Stimulated activated naive CD8-positive, alpha-beta T cell treated with anti-CD3 and anti-CD28 coated beads, Interleukin-15, Interleukin-2, amounts not matched to agents 100 U/mL and 50 U/mL, for 24 hours (primary cell): ENCODE measurements at places on chromosomes 2 and 18.

DNA sequence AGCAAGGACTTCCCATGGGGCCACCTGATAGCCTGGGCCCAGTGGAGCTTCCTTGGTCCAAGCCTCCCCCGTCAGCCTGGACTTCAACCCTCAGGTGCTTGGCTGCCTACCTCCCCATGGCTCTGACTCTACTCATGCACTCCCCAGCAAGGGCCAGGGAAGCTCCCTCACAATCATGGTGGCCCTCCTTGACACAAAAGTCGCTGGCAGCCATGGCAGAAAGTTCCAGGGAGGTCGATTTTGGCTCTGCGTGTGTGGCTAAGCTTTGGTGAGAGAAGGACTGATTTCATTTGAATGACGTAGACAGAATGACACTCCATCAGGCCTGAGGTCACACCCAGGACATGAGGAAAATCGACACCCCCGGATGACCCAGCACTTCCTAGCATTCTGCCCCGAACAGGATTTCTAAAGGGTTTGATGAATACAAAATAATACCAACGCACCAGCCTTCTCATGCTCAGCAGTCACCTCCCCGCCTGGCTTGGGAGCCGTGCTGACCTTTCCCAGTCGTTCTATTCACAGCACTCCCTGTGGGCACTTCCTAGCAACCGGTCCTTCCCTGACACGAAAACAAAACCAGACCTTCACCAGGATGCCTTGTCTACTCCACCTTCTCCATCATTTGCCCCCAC lies 52.7 kb downstream of the LBH start:
- no peak for DNase-seq

DNA sequence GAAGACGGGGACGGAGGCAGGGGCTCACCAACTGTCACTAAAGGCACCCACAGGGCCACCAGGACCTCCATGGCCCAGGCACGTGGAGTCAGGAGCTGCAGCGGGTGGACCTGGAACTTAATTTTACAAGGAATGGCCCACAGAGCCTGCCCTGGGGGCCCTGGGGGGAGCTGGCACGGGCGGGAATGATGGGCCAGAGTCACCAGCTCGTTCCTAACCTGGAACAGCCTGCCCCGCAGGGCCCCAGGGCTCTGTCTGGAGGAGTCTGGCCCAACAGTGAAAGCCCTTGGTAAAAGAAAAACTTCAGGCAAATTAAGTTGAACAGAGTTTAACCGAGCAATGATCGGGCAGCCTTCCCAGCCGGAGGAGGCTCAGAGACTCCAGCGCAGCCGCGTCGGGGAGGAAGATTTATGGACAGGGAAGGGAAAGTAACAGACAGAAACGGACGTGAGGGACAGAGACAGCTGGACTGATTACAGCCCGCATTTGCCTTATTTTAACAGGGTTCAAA lies 118.4 kb upstream of the TMEM18 start:
- no peak for DNase-seq

DNA sequence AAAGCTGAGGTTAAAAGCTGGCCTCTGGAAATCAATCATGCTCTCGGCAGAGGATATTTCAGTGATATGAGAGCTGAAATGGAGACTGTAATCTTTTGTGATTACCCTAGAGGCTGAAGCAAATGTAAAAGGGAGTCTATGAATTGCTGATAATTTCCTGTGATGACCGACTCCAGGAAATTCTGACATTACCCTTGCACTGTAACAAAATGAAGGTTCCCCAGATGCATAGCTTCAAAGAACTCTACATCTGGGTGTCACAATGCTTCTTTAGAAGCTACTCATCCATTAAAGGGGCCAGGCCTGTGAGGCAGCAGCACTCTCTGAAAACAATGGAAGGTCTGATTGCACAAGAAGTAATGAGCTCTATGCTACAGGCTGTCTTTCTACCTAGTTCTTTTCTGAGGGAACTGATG lies 268.2 kb upstream of the SESTD1 start:
- no peak for DNase-seq

GRCh38 chr2:199404841-199405240 lies 52.9 kb downstream of the SATB2 start:
- no peak for DNase-seq

- no peak for DNase-seq
Observed at GRCh38 chr18:955384-956066, 50.9 kb downstream of the ADCYAP1 start.

DNA sequence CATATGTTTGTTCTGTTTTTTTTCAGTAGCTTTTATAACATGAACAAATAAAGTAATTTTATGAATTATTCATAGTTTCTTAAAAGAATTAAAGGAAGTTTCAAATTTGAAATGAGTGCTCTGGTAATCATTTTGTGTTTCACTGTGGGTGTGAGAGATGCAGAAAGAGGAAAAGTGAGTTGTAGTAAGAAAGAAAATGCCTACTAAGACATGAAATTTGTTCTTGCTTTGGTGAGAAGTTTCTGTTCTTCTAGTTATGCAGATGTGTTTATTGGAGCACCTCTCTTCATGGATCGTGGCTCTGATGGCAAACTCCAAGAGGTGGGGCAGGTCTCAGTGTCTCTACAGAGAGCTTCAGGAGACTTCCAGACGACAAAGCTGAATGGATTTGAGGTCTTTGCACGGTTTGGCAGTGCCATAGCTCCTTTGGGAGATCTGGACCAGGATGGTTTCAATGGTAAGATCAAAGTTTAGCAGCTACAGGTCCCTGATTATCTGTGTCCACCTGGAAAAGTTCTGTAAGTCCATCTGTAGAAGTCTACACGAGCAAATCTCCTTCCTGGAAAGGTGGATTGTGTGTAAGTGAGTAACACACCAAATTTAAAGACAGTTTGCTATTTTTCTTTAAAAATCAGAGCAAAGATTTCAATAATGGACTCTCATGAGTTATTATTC lies 51.4 kb downstream of the ITGAV start:
- no peak for DNase-seq

GRCh38 chr18:48408727-48409590 lies at the start of gene ZBTB7C:
Gene ZBTB7C, minus strand, starts transcription at chr18:48409383.
- DNase-seq, result peak; percentile 16

- no peak for DNase-seq
Observed at GRCh38 chr2:18930971-18931370, 341.6 kb upstream of the NT5C1B start.

DNA sequence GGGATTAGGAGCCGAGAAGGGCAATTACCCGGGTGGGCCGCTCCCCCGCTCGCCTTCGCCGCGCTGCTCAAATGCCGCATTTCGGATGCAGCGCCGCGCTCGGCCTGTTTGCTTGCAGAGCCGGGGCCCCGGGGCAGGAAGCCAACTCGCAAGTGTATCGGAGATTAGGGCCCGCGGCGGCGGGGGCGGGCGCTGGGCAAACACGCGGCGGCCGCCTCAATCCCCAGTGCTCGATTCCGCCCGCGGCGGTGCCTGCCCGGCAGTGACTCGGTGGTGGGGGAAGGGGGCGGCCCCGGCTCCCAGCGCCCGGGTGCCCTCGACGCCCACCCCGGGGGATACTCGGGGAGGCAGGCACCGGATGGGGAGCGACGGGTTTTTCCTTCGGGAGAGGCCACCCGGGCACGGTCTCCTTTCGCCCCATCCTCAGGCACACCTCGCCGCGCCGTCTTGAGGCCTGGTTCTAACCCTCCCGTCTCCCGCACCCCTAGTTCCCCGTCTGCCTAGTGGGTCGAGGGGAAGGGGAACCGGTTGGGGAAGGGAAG lies 26.6 kb upstream of the NOTO start:
- DNase-seq, result peak; percentile 80

DNA sequence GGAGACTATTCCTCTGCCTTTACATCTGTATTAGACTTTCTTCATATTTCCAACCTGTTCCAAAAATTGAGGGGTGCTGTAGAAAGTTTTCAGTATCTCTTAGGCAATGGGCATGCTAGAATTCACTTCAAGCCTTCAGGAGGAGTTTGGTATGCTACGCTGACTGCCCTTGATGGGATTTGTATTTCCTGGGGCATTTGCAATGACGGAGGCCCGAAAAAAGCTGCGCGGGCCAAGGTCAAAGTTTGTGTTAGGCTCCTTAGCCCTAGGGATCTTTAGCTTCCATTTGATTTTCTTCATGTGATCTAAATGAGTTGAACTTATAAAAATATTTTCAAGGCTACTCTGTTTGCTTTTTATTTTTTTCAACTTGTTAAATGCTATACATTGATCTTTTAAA lies 5.1 kb downstream of the CPS1 start:
- DNase-seq, result no peak

DNA sequence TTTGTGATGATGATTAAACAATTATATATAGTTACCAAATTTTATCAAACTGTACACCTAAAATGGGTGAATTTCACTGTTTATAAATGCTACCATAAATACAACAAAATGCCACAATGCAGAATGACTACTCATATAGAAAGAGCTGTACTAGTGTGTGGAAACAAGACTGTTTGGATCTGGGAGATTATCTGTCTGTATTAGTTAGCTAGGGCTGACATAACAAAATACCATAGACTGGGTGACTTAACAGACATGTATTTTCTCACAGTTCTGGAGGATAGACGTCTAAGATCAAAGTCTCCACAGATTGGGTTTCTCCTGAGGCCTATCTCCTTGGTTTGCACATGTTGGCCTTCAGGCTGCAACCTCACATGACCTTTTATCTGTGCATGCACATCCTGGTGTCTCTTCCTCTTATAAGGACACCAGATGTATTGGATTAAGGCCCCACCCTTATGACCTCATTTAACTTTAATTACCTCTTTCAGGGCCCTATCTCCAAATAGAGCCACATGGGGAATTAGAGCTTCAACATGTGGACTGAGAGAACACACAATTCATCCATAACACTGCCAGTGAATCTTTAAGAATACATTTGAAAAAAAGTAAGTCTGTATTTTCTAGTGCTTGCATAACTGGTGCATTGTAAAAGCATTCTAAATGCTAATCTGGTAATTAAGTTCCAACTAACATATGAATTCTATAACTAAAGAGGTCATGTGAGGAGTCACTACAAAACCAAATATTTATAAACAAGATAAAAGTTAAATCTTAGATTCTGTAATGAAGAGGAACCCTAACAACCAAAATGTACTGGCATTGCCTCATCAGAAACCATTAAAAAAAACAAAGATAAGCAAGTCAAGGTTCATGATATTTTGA lies 699.6 kb downstream of the NYAP2 start:
- no peak for DNase-seq

DNA sequence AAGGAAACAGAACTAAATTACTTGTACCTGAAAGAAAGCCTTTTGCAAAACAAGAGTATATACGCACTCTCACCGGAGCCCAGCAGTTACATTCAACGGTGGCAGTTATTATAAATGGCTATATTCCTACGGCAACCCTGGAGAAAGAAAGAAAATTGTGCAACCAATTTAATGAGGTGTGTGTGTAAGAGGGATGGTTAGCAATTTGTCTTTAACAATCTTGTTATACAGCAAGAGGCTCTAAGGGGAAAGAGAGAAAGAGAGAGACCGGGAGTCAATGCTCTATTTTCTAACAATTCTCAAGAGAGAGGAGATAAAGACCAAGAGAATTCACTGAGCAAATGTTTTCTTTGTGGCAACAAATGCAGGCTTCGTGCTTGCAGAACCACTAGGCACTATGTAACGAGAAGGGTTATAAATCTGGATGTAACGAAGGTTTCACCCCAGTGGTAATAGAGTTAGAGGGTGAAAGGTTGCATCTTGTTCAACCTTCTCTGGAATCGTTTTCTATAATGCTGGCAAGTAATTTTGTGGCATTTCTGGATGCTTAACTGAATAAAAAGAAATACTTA lies 359.1 kb upstream of the SPRED2 start:
- DNase-seq, result no peak

DNA sequence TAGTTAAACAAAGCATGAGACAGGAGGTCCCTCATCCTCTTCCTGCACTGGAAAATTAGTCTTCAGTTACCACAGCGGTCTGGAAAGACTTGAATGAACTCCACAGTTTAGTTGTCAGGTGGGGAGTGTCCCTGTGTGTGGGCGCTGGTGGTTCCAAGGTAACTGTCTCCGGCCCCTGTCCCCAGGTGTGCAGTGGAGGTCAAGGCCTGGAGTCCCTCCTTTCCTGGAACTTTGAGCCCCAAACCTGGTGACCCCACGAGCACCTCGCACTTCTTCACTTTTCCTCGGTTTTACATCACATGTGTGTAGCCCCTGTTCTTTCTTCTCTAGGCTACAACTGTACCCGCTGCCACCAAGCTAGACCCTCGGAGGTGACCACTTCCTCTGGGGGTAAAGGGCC lies 28.0 kb upstream of the INHBB start:
- DNase-seq, result no peak

DNA sequence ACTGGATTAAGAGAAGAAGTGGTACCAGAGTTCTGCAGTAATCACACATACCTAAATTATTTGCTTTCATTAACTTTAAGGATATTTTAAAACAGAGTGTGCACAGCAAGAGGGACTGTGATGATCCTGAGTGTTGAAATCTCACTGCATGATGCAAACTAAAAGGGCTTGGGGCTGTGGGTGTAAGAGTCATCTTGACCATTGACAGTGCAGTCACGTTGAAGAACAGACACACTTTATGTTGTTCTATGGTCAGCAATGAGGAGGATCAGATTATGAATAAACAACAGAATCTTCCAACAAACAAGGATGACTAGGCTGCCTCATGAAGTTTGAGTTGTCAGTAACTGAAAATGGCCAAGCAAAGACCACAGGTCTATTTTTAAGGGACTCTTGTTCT lies 87.2 kb upstream of the GALNT5 start:
- no peak for DNase-seq

DNA sequence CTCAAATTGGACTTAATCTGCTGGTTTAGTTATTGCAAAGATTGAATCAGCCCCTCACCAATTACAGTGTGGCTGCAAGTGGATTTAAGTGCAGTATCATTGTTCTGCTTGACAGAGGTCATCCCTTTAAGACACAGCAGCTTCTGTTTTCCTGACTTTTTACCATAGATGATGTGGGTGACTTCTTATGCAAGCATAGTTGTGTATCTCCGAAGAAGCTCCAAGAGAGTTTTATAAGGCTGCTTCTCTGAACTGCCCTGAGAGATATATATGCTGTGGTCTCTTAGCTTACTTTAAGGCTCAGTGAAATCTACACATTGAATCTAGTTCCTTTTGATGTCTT lies 3.5 kb downstream of the TRIB2 start:
- DNase-seq, result no peak

GRCh38 chr2:26898480-26899078 lies 50.6 kb downstream of the DPYSL5 start:
- DNase-seq, result no peak

GRCh38 chr2:132668987-132669907 lies 758 bp downstream of the LYPD1 start:
- no peak for DNase-seq

DNA sequence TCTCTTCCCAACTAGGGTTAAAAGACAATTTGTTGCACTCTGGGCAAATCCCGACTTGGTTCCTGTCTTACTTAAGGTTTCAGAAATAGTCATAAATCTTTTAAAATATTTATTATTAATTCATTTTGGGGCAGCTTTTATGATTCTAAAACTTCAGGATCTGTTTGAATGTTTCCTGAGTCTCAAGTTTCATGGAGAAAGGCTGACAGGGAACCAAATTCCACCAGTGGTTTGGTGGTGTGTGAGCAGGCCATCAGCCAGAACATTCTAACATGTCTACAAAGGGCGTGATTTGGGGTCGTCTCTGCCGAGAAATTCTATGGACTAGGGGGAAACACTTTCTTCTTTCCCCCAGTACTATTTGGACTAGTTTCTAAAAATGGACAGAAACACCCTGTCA lies 366.4 kb downstream of the ZNF521 start:
- no peak for DNase-seq
